Aorta (tissue), 5 donors: ENCODE measurements at places on chromosomes 11 and 22.

GRCh38 chr11:12243486-12243885 lies 133.1 kb downstream of the MICAL2 start:
- no peak for DNase-seq

GRCh38 chr11:111105566-111105965 lies 140.0 kb upstream of the POU2AF2 start:
- DNase-seq, result no peak

GRCh38 chr11:107017104-107017432 lies 1.2 kb downstream of the GUCY1A2 start:
- no peak for DNase-seq

GRCh38 chr22:50299785-50300619 lies 7.4 kb downstream of the PLXNB2 start:
- no peak for DNase-seq

DNA sequence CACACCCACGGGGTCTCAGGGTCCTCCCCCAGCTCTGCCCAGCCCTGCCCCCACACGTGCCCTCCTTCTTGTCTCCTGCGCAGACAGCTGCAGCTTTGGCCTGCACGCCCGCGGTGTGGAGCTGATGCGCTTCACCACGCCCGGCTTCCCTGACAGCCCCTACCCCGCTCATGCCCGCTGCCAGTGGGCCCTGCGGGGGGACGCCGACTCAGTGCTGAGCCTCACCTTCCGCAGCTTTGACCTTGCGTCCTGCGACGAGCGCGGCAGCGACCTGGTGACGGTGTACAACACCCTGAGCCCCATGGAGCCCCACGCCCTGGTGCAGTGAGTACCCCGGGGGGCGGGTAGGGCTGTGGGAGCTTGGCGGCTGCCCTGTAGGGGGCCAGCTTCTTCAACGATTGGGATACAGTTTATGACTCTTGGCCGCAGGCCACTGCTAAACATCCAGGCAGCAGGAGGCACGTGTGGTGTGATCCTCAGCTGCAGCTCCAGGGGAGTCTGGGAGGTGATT lies 30.8 kb downstream of the ST14 start:
- no peak for DNase-seq

- DNase-seq, result peak; percentile 77
These were observed 723 bp upstream of the SCUBE1 start for GRCh38 chr22:43343670-43344519.

- peak; percentile 92 for DNase-seq
These were observed at the start of gene PHLDB1 for GRCh38 chr11:118607401-118608359. Gene PHLDB1 (plus strand): TSS chr11:118607615. CDS start chr11:118613837, 6,222 bp downstream.

- DNase-seq, result no peak
These were observed 1.2 kb downstream of the CDC42EP2 start for GRCh38 chr11:65315866-65316226.

DNA sequence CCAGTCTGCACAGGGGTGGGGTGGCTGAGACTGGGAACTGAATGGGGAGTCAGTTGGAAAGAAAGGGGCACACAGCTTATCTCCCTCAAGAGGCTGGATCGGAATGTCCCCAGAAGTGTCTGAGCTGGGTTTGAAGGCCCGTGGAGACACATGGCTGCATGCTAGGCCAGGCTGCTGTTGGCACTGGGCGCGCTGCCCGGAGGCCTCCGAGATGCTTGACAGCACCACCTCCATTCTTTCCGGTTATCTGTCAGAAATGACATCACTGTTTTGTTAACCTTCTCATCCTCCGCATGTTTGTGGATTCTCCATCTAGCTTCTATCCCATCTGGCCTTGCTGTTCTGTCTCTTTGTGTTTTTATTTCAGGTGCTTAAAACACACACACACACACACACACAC lies 85.5 kb downstream of the APIP start:
- no peak for DNase-seq

DNA sequence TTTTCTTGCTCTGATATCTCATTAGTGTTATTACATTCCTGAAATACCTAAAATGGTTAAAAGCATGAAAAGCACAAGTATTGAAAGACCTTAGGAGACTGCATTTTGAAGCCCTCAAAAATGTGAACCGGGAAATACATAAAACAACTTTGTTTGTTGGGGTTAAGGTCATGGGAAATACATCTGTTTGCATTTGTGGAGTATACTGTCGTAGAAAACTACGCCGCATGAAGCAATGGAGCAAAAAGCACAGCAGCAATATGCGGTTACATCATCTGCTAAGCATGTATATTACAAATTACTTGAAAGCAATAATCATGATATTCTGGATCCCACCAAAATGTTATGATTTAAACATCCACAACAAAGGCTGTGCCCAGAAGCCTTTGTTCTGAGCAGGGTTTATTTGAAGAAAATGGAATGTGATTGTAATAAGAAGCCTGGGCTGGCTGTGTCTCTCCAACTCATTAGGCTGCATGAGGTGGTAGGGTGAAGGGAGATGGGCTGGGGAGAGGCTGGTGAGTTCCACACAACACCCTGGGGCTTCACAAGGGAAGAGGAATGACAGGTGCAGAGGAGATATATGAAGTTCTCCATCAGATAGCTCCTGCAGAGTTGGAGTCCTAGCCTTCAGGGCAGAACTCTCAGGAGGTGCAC lies 64.7 kb upstream of the LIN7C start:
- DNase-seq, result no peak

- DNase-seq, result no peak
These were observed 130.1 kb downstream of the MN1 start for GRCh38 chr22:27671413-27671935.

DNA sequence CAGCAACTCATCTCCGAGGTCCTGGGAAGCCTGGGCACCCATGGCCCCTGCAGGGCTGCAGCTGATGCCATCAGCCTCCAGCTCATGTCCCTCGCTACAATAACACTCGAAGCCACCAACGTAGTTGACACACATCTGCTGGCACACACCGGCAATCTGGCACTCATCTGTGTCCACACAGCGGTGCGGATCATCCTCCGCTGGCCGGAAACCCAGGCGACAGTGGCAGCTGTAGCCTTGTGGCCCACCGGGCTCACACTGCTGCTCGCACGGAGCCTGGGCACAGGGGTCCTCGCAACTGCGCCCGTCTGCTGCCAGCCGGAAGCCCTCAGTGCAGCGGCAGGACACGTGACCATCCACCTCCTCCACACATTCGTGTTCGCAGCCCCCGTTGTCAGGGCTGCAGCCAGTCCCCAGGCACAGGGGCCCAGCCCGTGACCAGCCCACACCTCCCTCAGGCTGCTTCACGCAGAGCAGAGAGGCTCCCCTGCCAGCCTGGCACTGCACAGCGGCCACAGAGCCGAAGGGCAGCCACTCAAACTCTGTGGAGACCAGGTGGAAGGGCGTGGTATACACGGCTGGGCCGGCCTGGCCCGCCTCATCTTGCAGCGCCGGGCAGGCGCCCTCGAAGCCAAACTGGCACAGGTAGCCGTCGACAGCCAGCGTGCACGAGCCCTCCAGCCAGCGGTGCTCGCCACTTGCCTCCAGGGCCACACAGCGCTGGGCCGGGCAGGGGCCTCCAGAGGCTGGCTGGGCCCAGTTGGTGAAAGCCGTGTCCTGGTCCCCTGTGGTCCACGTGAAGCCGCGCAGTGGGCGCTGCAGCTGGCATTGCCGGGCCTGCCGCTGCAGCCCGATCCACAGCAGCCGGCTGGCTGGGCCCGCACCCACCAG lies 678 bp downstream of the CD248 start:
- no peak for DNase-seq

- no peak for DNase-seq
These were observed 51.3 kb downstream of the KIRREL3 start for GRCh38 chr11:126949066-126949891.

GRCh38 chr22:39252461-39253434 lies 8.0 kb upstream of the PDGFB start:
- no peak for DNase-seq

DNA sequence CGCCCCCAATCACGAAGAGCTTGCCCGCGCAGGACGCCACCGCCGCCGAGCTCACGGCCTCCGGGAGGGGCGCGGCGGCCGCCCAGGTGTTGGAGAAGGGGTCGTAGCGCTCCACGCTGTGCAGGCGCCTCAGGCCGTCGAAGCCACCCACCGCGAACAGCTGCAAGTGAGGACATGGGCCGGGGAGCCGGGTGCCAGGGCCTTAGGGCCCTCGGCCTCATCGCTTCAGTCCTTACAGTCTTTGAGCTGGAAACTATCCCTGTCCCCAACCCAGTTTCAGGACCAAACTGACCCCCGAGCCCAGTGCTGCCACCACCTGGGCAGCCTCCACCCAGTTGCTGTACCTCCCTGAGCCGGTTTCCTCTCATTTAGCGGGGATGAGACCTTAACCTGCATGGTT lies 7.6 kb downstream of the KLHL35 start:
- DNase-seq, result peak; percentile 73

GRCh38 chr11:65329944-65330403 lies 3.7 kb upstream of the DPF2 start:
- DNase-seq, result peak; percentile 85

GRCh38 chr11:122095681-122096262 lies 20.2 kb downstream of the BLID start:
- DNase-seq, result no peak

DNA sequence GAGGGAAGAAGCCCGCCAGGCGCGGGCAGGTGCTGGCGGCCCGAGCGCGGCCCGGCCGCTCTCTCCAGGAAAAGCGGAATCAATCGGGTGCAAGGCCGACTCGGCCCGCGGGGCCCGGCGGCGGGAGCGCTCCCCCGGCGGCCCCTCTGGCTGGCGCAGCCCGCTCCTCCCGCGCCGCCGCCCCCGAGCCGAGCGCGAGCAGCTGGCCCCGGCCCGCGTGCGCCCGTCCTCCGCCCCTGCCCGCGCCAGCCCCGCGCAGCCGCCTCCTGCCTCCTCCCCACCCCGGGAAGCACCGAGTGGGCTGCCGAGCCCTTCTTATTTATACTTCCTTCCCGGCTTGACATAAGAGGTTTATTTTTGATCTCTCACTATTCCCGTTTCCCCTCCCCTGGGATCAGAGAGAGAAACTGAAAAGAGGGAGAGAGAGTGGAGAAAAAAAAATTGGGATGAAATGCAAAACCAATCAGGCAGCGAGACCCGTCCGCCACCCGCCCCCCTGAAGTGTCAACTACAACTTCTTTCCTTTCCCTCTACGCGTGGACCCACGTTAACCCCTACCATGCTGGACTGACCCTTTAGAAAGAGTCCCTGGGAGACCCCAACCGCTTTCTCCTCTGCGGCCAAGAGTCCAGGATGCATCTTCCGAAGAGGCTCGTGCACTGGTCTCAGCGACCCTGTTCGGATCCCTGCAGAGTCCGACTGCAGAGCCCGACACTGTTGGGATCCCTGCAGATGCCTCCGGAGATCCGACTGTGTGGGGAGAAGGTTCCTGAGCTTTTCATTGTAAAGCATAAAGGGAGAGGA lies at the start of gene ADAMTS8:
ADAMTS8 (minus strand) TSS at position 294 of the 804 bp plus-strand sequence. CDS start 323 bp downstream, outside the sequence.
- no peak for DNase-seq

- DNase-seq, result no peak
These were observed 18.8 kb downstream of the ZFP91 start for GRCh38 chr11:58597486-58598144.

- no peak for DNase-seq
These were observed 3.6 kb downstream of the ZFTA start for GRCh38 chr11:63764679-63765647.

GRCh38 chr11:69654660-69655478 lies 13.9 kb downstream of the CCND1 start:
- DNase-seq, result no peak

- DNase-seq, result no peak
These were observed 11.0 kb upstream of the MICALL1 start for GRCh38 chr22:37894939-37895670.

GRCh38 chr11:74680703-74681531 lies 50.3 kb downstream of the CHRDL2 start:
- peak; percentile 38 for DNase-seq

- no peak for DNase-seq
These were observed 70.3 kb downstream of the TNRC6B start for GRCh38 chr22:40247976-40248375.

- DNase-seq, result no peak
These were observed 34.9 kb downstream of the RSPH14 start for GRCh38 chr22:23106906-23107367.

DNA sequence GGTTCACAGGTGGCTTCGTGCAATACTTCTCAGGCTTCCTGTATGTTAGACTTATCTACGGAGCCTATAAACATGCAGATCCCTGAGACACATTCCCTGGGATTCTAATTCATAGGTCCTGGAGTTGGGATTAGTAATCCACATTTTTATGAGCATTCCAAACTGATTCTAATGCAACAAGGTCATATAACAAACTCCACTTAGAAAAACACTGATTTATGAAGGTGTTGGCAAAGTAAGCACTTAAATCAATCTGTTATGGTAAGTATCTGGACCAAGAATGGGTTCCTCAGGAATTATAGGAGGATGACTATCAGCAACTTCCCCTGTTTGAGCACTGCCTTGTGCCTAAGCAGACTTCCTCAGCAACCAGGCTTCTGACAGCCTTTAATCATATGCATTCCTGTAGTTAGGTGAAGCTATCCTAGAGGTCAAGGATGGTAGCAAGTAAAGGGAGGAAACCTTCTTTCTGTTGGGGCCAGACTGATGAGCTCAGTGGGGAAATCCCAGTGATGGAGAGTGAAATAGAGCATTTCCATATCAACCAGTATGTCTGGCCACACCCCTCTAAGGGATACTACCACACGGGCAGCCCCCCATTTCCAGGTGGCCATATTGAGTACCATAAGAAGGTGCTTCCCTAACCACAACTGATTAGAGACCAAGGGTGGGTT lies 89.6 kb downstream of the RASSF10 start:
- no peak for DNase-seq

GRCh38 chr22:26724414-26724813 lies 67.0 kb downstream of the MIAT start:
- no peak for DNase-seq

DNA sequence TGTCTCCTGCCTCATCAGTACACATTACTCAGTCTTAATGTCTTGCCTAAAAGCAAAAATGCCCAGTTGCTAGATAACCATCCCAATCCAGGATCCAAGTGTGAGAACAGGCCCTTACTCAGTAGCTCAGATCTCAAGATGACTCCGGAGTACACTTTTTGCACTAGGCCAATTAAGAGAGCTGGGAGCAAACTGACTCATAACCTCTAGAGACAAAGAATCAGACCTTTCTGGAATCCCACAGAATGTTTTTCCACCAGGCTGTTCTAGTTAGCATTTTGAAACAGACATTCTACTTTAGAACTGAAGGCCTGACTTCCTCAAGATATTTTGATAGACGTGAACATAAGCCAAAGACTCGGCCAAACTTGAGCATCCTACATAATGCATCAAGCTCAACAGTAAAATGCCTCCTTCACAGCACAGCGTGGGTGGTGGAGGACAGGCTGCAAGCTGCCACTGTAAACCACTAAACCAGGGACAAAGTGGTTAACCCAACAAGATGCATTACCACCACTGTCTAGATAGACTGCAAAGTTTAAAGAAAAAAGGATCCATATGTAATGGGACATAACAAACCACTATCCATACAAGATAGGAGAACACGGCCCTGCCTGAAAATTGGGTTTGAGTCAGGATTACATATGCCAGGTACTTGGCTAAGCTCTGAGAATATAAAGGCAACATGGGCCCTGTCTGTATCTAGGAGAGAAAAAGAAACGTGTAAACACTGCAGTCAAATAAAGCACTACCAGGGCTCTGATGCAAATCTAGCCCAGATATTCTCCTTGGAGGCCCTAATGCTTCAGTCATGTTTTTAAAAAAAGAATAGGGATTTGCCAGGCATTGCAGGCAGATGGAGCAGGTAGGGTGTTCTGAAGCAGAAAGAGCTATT lies 48.3 kb downstream of the MYH9 start:
- DNase-seq, result no peak
